ENCODE measurements at places on chromosomes 7 and 10.

DNA sequence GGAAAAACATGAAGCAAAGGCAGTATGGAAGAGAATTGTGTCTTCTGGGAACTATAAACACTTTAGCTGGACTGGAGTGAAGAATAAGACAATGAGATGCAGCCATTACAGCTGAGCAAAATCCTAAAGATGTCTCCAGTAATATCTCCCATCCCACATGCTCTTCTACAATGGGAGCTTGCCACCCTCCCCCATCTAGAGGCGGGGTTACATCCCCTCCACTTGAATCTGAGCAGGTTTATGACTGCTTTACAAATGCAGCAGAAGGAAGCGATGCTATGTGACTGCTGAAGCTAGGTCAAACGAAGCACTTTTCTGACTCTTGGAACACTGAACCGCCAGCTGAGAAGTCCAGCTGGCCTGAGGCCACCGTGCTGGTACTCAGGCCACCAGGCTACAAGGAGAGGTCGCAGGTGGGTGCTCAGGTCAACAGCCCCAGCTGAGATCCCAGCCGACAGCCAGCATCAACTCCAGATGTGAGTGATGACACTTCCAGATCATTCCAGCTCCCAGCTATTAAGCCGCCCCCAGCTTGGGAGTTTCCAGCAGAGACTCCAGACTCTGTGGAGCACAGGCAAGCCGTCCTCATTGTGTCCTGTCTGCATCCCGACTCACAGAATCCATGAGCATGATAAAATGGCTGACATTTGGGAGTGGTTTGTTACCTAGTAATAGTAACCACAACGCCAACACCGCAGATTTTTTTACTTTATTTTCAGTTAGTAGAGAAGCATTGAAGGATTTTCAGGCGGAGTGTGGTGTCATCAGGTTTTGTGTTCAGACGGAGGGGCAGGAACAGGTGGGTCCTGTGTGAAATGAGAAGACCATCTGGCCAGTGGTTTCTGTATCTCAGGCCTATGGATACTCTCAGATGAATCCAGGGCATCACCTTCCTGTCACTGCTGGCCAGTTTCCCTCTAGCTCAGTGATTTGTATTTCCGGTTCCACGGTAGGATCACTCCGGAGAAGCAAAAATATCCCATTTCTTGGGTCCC, 89.3 kb downstream of the NPY start:
- DNase-seq: no peak

GRCh38 chr10:54139819-54140428, 661.1 kb downstream of the PCDH15 start:
- DNase-seq: no peak

DNA sequence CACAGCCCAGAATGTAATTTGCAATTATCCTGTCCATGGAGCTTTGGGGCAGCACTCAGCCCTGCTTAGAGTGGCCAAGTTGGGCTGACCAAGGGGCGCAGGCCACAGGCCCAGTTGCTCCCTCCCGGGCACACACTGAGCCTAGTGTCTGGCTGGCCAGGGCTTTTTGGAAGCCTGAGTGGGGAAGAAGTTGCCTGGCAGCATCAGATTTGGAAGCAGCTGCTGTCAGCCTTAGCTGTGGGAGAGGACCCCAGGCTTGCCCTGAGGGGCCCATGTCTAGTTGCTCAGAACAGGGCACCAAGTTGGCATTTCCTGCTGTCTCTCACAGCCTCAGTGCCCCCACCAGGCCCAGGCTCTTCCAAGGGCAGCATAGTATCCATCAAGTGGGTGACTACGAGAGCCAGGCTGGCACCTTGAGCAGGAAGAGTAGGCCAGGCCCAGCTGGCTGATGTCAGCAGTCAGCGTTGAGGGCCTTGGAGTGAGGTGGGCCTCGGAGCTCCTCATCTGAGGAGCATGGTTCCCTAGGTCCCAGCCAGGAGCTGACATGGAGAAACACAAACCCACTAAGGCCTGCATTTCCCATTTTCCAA, 14.4 kb downstream of the ANTXRL start:
- DNase-seq: no peak

GRCh38 chr7:30764030-30764975, 6.9 kb upstream of the MINDY4 start:
- DNase-seq: no peak

- DNase-seq: no peak
Observed at GRCh38 chr7:101216860-101217387, 457 bp downstream of the PLOD3 start.

DNA sequence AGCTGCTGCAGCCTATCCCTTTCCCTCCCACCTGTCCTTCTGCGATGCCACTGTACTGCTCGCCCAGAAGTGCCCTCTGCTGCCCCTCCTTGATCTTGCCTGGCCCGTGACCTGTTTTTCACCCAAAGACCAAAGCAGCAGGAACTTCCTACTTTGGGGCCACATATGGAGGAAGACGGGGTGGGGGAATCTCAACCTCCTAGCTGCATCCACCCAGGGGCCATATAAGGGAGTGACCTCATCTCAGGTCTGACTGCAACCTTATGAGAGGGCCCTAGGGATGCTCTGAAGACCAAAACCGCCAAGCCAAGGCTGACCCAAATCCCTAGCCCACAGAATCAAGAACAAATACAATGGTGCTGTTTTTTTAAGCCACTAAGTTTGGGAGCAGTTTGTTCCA, 15.7 kb downstream of the PRKCQ start:
- DNase-seq: no peak

- peak; percentile 53 for DNase-seq
Observed at GRCh38 chr7:44847509-44847919, 373 bp downstream of the H2AZ2 start.

DNA sequence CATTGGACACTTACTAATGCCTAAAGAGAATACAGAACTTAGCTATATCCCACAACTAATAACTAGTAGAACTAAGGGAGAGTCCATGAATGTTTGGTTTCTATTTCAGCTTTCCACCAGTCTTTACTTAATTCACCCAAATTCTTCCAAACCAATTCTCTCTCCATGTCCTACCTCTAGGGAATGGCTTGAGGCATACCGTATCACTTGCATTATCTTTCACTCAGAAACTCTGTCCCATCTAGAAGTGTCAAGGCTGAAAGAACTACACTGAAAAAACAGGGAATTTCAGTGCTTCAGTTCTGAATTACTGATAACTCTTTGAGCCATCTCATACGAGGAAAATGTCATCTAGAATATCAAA, 758 bp downstream of the TMEM168 start:
- no peak for DNase-seq

DNA sequence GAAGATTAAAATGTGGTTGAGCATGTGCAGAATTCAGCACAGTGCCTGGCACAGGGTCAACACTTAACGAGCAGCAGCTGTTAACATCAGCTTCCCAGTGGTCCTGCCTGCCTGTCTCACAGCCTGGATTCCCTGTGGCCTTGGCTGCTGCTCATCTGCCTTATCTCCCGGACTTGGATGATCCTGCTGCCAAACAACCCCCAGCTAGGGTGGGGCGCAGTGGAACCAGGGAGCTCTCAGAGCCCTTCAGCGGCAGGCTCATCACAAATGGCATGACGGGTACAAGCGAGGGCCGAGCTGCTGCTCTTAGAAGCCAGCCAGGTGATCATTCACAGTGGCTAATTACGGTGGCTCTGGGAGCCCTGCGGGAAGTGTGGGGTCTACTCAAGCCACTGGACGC, 13.0 kb upstream of the SMARCD3 start:
- no peak for DNase-seq

DNA sequence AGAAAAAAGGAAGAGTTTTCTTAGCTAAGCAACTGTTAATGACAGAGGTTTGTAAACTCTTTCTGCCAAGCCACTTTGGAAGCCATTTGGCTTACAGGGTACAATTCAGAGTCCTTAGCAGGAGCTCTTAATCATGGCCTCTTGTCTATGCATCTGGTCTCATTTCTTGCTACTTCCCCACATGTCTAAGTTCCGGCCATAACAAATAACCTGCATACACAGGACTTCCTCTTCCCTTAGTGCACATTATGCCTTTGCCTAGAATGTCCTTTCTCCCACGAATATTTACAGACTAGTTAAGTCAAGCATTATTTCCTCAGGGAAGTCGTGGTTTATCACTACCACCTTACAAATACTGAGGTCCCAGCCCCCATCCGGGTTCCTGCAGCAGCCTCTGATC, 8.6 kb upstream of the UPF2 start:
- no peak for DNase-seq

DNA sequence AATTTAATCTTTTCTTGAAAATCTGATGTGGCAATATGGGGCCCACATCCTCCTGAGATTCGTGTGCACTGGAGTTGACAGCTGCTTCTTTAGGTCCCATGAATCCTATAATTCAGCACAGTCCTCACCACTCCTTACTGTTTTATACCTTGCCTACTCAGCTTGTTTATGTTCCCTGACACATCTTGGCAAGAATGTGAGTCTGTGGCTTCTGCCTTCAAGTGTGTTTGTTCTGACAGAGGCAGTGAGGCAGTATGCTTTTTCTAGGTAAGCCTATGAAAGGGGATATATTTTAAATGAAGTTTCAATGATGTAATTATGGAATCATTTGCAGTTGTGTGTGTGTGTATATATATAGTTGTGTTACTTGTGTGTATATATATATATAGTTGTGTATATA, 106.4 kb downstream of the AMPH start:
- no peak for DNase-seq

- DNase-seq: no peak
Observed at GRCh38 chr7:36712015-36712414, 12.3 kb downstream of the AOAH start.

Measured in activated CD8-positive, alpha-beta memory T cell treated with anti-CD3 and anti-CD28 coated beads for 1 hour (primary cell).